ENCODE measurements at places on chromosomes 2 and 18.

DNA sequence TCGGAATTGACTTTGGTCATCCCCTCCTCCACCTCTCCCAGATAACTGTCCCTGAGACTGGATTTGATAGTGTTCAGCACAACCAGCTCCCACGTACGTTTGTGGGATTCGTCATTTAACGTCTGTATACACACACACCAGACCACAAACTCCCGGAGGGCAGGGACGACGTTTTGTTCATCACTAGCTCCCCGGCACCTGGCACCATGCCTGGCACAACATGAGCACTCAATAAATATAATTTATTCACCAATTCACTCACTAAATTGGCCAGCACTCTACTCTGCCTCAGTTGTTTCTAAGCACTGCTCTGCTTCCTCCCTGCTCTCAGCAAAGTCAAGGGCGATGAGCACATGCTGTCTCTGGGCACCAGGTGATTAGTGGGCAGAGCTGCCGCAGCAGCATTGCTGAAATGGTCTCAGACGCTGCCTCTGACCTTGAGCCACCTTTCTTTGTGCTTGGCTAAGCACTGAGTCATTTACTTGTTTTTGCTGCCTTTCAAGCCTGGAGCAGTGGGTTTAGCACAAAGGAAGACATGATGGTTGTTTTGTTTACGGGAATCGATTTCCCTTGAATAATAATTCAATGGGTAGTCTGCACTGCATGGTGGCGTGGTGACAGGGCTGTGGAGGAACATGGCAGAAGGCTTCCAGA is 19.3 kb upstream of the LOXHD1 start:
- DNase-seq: no peak

- DNase-seq: peak; percentile 46
Observed at GRCh38 chr18:35122586-35123224, 81.5 kb downstream of the MAPRE2 start.

DNA sequence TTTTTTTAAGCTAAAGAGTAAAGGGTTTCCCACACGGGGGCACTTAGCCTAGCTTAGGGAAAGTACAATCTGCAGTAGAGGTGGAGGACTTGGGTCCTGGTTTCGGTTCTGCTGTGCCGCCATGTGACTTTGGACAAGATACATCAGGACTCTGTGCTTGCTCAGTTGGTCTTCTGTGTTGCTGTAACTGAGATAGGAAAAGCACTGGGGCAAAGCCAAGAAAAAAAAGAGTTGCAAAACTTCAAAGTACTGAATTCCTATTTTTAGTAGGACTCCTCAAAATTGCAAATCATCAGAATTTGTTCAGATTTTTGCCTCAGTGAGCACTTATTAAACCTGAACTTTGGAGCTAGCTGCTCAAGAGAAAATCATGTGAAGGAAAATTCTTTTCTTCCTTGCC is 96.3 kb upstream of the STON1 start:
- no peak for DNase-seq

DNA sequence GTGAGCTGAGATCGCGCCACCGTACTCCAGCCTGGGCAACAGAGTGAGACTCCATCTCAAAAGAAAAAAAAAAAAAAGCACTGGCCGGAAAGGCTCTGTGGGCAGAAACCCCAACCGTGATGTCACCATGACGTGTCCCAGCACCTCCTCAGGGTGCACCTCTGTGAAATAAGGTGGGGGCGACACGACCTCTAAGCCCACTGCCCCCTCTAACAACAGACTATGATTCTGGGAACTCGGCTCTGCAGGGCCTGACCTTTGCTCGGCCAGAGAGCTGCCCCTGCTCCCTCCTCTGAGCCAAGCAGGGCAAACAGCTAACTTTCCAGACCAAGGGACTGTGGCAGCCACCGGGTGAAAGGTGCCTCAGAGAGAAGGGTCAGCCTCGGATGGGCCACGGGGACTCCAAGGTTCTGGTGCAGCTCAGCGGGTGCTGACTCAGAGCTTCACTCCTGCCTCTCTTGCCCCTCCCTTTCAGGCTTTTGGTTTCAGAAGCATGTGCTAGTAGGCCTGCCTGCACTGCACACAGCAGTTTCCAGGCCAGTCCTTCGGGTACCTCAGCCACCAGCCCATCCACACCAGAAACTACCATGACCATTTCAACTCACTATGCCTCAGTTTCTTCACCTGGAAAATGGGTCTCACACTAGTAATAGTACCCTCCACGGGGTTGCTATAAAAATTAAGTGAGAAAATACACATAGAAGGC is 8.0 kb downstream of the TMBIM1 start:
- DNase-seq: peak; percentile 76

- peak; percentile 42 for DNase-seq
Observed at GRCh38 chr2:70133491-70134322, 46.4 kb downstream of the PCBP1 start.

- DNase-seq: peak; percentile 46
Observed at GRCh38 chr2:207091176-207091575, 74.6 kb downstream of the KLF7 start.

GRCh38 chr2:23012499-23012898 is 372.5 kb upstream of the KLHL29 start:
- no peak for DNase-seq

GRCh38 chr2:147320146-147320545 is 524.7 kb upstream of the ACVR2A start:
- DNase-seq: no peak

GRCh38 chr2:66966631-66967030 is 430.5 kb upstream of the ETAA1 start:
- DNase-seq: no peak

- peak; percentile 53 for DNase-seq
Observed at GRCh38 chr2:96913398-96914202, 43.7 kb upstream of the SEMA4C start.

DNA sequence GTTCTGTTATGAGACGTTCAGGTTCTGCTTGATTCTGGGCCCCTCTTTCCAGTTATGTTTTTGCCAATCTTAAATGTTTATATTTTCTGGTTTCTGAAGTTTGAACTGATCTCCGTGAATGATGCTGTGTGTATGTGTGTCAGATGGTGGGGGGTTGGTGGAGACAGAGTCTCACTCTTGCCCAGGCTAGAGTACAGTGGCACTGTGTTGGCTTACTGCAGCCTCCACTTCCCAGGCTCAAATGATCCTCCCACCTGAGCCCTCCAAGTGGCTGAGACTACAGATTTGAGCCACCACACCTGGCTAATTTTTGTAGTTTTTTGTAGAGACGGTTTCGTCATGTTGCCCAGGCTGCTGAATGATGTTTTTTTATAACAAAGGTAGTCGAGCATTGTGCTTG is 45.9 kb downstream of the PSMD14 start:
- DNase-seq: no peak

- DNase-seq: no peak
Observed at GRCh38 chr2:207920321-207920720, 105.0 kb downstream of the PLEKHM3 start.

Data from hematopoietic multipotent progenitor cell treated with erythropoietin and hydrocortisone succinate and interleukin-3 and kit ligand, for 6 days (in vitro differentiated cells).